ENCODE measurements at places on chromosomes 4 and X. TPM values are rescaled to one million over a fixed set of nuclear protein-coding genes. Genes with fewer than 3 reads are reported as not detected.

GRCh38 chrX:136189222-136189621 lies 41.9 kb downstream of the FHL1 start:
- H3K4me3 ChIP-seq, result no peak overlapping the region
- H3K27me3 ChIP-seq, result no peaks in the 10 kb centered on the region
- no peak overlapping the region for H3K27ac ChIP-seq
- DNase-seq, result no peak
- peaks cover 5% of the 10 kb centered on the region for H3K4me1 ChIP-seq
- no peaks in the 10 kb centered on the region for H3K36me3 ChIP-seq

DNA sequence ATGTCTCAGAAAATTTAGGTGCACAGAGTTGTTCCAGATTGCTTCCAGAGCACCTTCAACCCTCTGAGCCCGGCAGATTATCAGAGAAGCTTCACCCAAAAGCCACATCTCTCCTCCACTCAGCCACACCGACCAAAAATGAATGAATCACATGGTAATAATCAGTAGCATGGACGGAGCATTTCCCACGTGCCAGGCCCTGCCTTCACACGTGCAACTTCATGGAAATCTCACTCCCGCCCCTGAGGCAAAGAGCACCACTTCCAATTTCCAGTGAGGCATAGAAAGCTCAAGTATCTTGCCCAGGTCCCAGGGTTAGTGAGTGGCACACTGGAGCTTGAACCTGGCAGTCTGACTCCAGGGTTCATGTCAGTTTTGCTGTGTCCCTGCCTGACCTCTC lies 56.5 kb downstream of the RELL1 start:
- H3K36me3 ChIP-seq, result peaks cover 19% of the 10 kb centered on the region
- no peak overlapping the region for H3K4me3 ChIP-seq
- H3K4me1 ChIP-seq, result peaks cover 9% of the 10 kb centered on the region
- DNase-seq, result no peak

Gene AFP
- 0.25 TPM for total RNA-seq

GRCh38 chr4:154120690-154121345 lies 331.9 kb upstream of the SFRP2 start:
- H3K27ac ChIP-seq, result no peak overlapping the region
- no peak for DNase-seq
- H3K27me3 ChIP-seq, result peaks cover 1% of the 10 kb centered on the region
- no peaks in the 10 kb centered on the region for H3K36me3 ChIP-seq
- H3K4me1 ChIP-seq, result no peaks in the 10 kb centered on the region

Gene MSX1
- 50.3 TPM for total RNA-seq

GRCh38 chrX:68644861-68645260 lies 2.6 kb upstream of the STARD8 start:
- no peak for DNase-seq
- no peak overlapping the region for H3K4me3 ChIP-seq
- no peaks in the 10 kb centered on the region for H3K36me3 ChIP-seq
- H3K4me1 ChIP-seq, result peaks cover 7% of the 10 kb centered on the region

DNA sequence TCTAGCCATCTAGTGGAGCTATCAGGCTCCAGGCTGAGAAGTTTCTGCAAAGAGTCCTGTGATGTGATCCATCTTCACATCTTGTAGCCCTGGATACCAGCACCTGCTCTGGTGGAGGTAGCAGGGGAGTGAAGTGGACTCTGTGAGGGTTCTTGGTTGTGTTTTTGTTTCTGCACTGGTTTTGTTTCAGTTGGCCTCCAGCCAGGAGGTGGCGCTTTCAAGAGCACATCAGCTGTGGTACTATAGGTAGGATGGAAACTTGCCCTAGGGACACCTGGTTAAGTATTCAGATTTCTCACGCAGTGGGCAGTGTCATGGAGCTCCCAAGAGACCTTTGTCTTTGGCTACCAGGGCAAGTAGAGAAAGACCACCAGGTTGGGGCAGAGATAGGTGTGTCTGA lies 257.5 kb upstream of the SLC7A11 start:
- no peak overlapping the region for H3K4me3 ChIP-seq
- no peak for DNase-seq
- peaks cover 13% of the 10 kb centered on the region for H3K36me3 ChIP-seq

Measured in mesothelial cell of epicardium (in vitro differentiated cells).